ENCODE measurements at places on chromosomes 3 and 15. TPM values are rescaled to one million over a fixed set of nuclear protein-coding genes. Genes with fewer than 3 reads are reported as not detected.

The ARPP19 gene
- 182 TPM for total RNA-seq

The DNAJB11 gene
- 66.3 TPM for total RNA-seq

The SPG21 gene
- total RNA-seq, result 61.4 TPM

The C3orf20 gene
- total RNA-seq, result 0.07 TPM

The KCNMB2 gene
- not detected for total RNA-seq

The ATP13A5 gene
- total RNA-seq, result not detected

The FAM162A gene
- total RNA-seq, result 85.8 TPM

The CADM2 gene
- not detected for total RNA-seq

The TRH gene
- total RNA-seq, result not detected

The PROK2 gene
- 0.25 TPM for total RNA-seq

The VGLL3 gene
- total RNA-seq, result not detected

DNA sequence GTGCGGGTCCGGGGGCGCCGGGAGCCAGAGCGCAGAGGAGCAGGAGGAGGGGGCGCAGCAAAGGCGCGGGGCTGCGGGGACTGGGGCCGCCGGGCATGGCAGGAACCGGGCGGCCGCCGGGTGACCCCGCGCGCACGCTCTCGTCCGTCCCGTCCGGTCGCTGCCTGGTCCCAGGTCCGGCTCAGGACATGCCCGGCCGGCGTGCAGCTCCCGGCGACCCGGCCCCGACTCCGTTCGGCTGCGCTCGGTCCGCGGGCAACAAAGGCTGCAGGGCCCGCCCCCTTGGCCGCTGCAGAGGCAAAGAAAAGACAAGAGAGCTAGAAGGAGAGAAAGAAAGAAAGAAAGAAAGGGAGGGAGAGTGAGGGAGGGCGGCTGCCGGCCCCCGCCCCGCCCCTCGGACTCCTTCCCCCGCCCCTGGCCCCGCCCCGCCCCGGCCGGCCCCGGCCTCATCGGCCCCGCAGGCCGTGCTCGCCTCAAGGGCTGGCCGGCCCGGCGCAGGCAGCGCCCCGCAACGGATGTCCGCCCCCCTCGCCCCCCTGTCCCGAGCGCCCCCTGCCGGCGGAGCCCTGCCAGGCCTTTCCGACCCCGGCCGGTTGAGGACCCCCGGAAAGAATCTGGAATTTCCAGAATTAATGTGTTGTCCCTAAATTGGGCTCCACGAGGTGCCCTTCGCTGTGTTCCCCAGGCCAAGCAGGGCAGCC lies at the start of gene ADAMTS7:
Gene ADAMTS7 (minus strand): TSS at position 341 of the 701 bp plus-strand sequence. CDS start 244 bp downstream, at position 97.
- H3K36me3 ChIP-seq, result peaks cover 10% of the 10 kb centered on the region
- H3K4me1 ChIP-seq, result peaks cover 7% of the 10 kb centered on the region
- no peak within 1 kb of the TSS for H3K27ac ChIP-seq
- H3K4me3 ChIP-seq, result peak within 1 kb of the TSS; percentile 83
- DNase-seq, result peak; percentile 25

GRCh38 chr3:171977860-171978259 lies 61.5 kb upstream of the FNDC3B start:
- no peaks in the 10 kb centered on the region for H3K27me3 ChIP-seq
- H3K4me3 ChIP-seq, result no peak overlapping the region
- H3K27ac ChIP-seq, result no peak overlapping the region
- H3K36me3 ChIP-seq, result no peaks in the 10 kb centered on the region
- H3K4me1 ChIP-seq, result peaks cover 11% of the 10 kb centered on the region
- no peak for DNase-seq

DNA sequence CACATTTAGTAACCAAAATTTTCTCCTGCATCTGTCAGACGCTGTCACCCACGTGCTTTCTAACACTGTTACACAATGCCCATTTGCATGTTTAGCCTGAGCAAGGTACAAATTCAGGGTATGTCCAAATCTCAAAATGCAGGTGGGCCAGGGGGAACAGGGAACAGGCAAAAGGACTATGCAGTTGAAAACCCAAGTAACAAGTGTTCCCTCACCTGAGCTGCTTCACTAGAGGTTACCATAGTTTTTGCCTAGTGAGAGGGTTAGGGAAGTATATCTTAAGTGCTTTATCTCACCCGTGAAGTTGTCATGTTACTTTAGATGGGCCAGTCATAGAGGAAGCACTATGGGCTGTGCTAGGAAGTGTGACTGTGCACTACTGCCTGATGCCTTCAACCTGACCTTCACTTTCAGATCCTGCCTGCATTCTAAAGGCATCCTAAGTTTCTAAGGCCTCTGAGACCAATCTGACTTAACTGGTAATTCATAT lies 6.0 kb upstream of the TMEM87A start:
- peaks cover 11% of the 10 kb centered on the region for H3K36me3 ChIP-seq
- no peaks in the 10 kb centered on the region for H3K27me3 ChIP-seq
- H3K4me3 ChIP-seq, result no peak overlapping the region
- peak overlapping the region; percentile 19 for H3K27ac ChIP-seq
- H3K4me1 ChIP-seq, result peaks cover 22% of the 10 kb centered on the region
- DNase-seq, result no peak

DNA sequence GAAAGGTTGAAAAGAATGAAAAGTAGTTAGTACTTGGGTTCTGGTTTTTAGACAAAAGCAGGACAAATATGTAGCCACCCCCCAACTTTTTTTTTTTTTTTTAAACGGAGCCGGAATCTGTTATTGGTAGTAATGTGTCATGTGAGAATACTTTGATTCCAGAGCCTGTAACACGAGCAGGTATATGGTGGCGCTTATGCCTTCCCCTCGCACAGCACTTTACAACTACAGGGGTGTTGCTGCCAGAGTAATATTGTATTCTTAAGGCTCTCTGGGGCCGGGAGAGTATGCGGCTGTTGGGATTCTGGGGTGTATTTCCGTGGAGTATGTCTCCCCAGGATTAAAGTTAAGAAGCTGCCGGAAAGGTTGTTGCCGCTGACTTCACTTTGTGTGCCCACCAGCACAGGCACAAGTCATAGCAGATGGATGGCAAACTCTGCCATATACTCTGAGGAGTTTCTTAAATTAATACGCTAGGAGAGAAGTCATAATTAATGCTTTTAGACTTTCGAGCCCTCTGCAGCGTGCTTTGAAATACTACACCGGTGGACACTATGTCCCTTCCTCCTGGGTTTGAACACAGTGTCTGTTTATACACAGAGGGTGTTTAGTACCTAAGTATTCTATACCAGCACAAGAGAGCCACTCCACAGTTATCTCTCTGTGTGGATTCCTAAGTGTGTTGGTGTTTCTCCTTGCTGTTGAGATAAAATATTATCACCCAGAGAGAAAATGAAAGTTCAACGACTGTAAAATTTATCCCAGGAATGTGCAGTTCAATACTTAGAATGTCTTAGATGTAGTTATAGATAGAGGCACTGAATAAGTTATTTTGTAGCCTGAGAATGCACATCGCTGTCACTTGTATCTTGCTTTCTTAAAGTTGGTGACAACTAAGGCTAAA lies 1.4 kb downstream of the MBNL1 start:
- peaks cover 29% of the 10 kb centered on the region for H3K36me3 ChIP-seq
- H3K4me3 ChIP-seq, result peak overlapping the region; percentile 94
- H3K27me3 ChIP-seq, result no peaks in the 10 kb centered on the region
- peaks cover 53% of the 10 kb centered on the region for H3K4me1 ChIP-seq
- peak overlapping the region; percentile 89 for H3K27ac ChIP-seq

DNA sequence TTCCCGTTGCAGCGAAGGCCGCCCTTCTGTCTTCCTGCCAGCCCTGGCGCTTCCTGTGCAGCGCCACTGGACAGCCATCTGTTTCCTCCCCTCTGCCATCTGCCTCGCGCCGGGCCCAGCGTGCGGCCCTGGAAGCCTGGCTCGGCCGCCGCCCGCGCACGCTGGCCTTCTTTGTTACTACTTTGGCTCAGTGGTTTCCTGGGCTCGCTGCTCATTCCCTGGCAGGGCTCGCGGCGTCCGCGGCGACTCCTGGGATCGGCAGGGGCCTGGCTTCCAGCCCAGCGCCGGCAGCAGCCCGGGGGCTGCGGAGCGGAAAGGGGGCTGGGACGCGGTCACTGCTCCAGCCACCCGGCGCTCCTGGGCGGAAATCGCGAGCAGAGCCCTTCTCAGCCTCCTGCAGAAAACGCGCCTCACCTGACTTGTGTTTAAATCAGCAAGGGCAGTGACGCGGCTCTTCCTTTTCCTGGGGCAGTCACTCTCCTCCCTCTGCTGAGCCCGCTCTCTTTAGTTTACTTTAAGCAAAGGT lies 10.0 kb downstream of the CMTM7 start:
- DNase-seq, result peak; percentile 51
- H3K4me3 ChIP-seq, result peak overlapping the region; percentile 89
- H3K27me3 ChIP-seq, result no peaks in the 10 kb centered on the region

DNA sequence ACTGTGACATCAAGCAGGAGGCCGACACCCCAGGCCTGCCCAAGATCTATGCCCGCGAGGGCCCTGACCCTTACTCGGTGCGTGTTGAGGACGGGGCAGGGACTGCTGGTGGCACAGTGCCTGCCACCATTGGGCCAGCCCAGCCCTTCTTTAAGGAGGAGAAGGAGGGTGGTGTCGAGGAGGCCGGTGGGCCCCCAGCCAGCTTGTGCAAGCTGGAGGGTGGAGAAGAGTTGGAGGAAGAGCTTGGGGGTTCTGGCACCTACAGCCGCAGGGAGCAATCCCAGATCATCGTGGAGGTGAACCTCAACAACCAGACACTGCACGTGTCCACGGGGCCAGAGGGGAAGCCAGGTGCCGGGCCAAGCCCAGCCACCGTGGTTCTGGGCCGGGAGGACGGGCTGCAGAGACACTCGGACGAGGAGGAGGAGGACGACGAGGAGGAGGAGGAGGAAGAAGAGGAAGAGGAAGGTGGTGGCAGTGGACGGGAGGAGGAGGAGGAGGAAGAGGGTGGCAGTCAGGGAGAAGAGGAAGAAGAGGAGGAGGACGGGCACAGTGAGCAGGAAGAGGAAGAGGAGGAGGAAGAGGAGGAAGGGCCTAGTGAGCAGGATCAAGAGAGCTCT lies 5.4 kb downstream of the ZBTB47 start:
- DNase-seq, result no peak
- no peaks in the 10 kb centered on the region for H3K36me3 ChIP-seq
- H3K27me3 ChIP-seq, result peaks cover 4% of the 10 kb centered on the region

GRCh38 chr3:27216955-27217552 lies 152.1 kb downstream of the NEK10 start:
- H3K27ac ChIP-seq, result no peak overlapping the region
- H3K4me3 ChIP-seq, result no peak overlapping the region
- no peaks in the 10 kb centered on the region for H3K27me3 ChIP-seq
- H3K36me3 ChIP-seq, result no peaks in the 10 kb centered on the region
- DNase-seq, result no peak
- no peaks in the 10 kb centered on the region for H3K4me1 ChIP-seq

- H3K27ac ChIP-seq, result no peak overlapping the region
- peaks cover 17% of the 10 kb centered on the region for H3K4me1 ChIP-seq
- H3K4me3 ChIP-seq, result no peak overlapping the region
- peaks cover 3% of the 10 kb centered on the region for H3K36me3 ChIP-seq
- DNase-seq, result no peak
Observed at GRCh38 chr3:153397794-153398193, 235.8 kb downstream of the RAP2B start.

DNA sequence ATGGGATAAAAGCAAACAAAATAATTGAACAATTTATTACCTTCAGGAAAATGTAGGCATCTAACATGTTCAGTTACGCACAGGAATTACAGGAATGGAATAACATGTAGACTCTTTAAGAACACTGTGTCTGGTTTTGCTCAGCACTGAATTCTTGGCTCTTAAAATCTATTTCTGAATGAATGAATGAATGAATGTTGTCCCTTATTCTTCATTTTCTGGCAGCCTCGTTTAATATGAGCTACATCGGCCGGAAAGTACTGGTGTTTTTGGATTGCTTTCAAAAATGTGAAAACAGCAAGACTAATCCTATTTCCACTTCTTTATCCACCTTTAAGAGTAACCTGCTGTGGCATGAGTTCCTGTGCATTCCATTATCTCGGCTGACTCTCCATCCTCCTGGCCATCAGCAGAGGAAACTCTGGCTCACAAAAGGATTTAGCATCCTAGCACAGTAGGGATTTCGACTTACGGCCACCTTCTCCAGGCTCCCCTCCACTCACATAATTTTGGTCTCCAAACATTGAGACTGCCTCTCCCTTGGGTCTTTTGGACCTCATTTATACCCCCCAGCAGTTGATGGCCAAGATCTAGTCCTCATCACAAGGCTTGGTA lies 145.3 kb downstream of the FOXP1 start:
- peaks cover 59% of the 10 kb centered on the region for H3K4me1 ChIP-seq
- no peak overlapping the region for H3K27ac ChIP-seq
- H3K27me3 ChIP-seq, result no peaks in the 10 kb centered on the region
- H3K36me3 ChIP-seq, result peaks cover 30% of the 10 kb centered on the region
- H3K4me3 ChIP-seq, result no peak overlapping the region
- no peak for DNase-seq

DNA sequence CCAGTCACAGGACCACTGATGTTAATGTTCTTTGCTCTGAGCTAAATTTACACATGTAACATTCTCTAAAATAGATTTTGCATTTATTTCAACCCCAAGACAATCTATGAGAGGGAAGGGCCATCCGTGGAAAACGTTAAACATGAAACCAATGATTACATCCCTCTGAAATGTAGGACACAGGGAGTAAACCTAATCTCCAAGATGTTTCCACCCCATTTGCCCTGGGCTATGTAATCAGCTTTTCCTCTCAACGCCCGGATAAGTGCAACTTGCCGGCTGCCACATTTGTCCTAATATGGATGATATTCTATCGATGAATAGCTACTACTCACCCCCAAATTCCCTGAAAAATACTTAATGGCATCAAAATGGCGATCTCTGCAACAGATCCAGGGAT lies 6.4 kb upstream of the FMN1 start:
- H3K27me3 ChIP-seq, result peaks cover 46% of the 10 kb centered on the region
- no peak overlapping the region for H3K4me3 ChIP-seq
- H3K36me3 ChIP-seq, result no peaks in the 10 kb centered on the region
- DNase-seq, result no peak

- H3K4me3 ChIP-seq, result no peak overlapping the region
- H3K27ac ChIP-seq, result no peak overlapping the region
- DNase-seq, result no peak
- H3K27me3 ChIP-seq, result no peaks in the 10 kb centered on the region
Observed at GRCh38 chr15:25939122-25939521, 76.0 kb upstream of the ATP10A start.

DNA sequence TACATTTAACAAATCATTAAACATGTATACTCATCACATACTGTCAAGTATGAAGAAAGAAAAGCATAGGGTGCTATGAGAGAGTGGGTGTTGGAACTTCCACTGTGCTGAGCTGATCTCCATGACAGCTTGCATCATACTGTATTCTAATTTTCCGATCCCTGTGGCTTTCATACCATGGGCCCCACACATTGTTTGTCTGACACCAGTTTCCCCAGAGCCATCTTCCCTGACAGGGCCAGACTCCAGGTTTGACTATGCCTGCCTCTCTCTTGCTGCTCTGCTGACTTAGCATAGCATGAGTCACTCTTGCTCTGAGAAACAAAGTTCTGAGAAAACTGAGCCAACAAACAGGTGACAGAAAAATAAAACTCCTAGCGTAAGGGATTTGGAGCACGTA lies 37.0 kb upstream of the CASR start:
- H3K36me3 ChIP-seq, result peaks cover 8% of the 10 kb centered on the region
- H3K27me3 ChIP-seq, result no peaks in the 10 kb centered on the region
- peak overlapping the region; percentile 46 for H3K27ac ChIP-seq
- peaks cover 31% of the 10 kb centered on the region for H3K4me1 ChIP-seq
- no peak overlapping the region for H3K4me3 ChIP-seq

Measured in activated T-helper 2 cell treated with anti-CD3 and anti-CD28 coated beads, Interferon-gamma antibody, Interleukin-2, Interleukin-4, amounts not matched to agents 10 μg/mL and 5 μg/mL and 100 μg/mL, durations not matched to agents 14 hours and 24 hours and 36 hours (primary cell).